NCI-H146 (cell line): ENCODE measurements at places on chromosomes 5 and 9.

- DNase-seq, result no peak
Measured at GRCh38 chr5:86463339-86463738, 154.4 kb upstream of the COX7C start.

GRCh38 chr9:90307167-90307833 lies 335.3 kb downstream of the DIRAS2 start:
- peak; percentile 65 for DNase-seq

GRCh38 chr5:102638316-102638715 lies 116.8 kb upstream of the PAM start:
- DNase-seq, result no peak

DNA sequence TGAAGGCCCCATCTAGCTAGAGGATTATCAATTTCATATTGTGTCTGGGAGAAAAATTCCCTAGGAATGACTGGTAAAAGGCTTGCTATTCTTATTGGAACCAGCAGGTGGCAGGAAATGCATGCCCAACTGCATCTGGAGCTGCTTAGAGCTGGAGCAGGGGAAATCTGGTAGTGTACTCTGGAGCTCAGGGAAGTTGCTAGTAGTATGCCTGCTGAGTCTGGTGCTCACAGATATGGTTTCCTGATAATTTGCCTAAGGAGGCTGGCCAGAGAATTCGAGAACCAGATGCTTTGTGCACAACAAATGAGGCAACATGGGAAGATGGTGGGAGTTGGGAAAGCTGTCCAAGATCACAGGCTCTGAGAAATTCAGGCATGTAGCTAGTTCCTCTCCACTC lies 53.7 kb downstream of the G3BP1 start:
- peak; percentile 47 for DNase-seq
